Ovary (tissue), 10 donors: ENCODE measurements at places on chromosomes 3 and 15.

DNA sequence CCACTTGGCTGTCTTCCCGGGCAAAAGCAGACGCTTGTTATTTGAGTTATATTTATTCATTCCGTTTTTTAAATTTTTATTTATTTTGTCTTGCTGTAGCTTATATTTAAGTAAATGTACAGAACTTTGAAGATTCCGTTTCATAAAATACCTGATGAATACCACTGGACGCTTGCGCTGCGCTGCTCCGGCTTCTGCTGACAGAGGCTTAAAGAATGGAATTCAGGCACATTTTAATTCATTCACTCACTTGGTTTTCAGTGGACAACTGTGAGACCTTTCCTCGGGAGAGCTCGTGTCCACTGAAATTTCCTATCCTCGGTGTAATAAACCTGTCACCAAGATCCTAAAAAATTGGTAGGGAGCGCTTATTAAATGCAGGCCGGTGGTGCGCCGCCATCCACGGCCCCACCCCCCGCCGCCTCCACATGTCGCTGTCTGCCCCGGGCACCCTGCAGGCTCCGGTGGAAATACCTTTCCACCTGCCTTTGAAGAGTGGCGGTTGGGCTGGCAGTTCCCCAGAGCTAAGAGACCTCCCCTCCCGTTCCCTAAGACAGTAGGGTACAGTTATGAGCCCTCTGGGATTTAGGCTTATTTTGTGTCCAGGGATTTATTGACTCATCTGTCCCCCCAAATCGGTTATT lies 62.5 kb upstream of the UBE2E1 start:
- no peak for DNase-seq

GRCh38 chr3:15204005-15204404 lies 2.0 kb upstream of the CAPN7 start:
- no peak for DNase-seq

GRCh38 chr3:5255404-5256344 lies 68.2 kb downstream of the EDEM1 start:
- DNase-seq: no peak

DNA sequence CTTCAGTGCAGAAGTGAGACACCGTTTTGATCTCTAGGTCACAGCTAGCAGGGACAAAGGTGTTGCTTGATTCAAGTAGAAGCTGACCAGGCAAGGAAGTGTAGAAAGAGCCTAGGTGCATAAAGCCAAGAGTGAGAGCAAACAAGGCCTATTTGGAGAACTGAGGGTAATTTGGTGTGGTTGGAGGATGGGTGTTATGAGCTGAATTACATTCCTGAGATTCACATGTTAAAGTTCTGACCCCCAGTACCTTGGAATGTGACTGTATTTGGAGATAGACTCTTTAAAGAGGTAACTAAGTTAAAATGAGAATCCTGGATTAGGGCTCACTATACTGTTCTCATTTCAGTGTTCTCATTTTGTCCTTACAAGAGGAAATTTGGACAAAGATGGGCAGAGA lies 191.3 kb downstream of the ZMAT3 start:
- DNase-seq: no peak

GRCh38 chr3:28699283-28699682 lies 350.7 kb upstream of the AZI2 start:
- no peak for DNase-seq

DNA sequence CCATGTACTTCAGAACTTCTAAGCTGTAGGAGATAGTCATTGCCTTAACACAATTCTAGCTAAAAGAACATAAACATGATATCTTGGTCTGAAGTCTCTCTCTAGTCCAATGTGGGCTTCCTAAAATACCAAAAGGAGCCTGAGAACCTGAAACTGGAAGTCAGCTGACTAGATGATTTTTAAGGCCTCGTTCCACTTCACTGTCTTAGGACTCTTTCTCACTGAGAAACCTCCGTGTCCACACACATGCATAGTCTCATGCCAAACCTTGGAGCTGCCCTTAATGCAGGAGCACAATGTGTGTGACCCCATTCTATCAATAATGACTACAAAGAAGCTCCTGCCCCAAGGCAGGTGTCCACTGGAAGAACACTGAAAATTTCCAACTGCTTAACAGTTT lies 87.7 kb downstream of the ETFA start:
- DNase-seq: no peak

- DNase-seq: no peak
Measured at GRCh38 chr3:94234177-94234788, 171.4 kb downstream of the NSUN3 start.

DNA sequence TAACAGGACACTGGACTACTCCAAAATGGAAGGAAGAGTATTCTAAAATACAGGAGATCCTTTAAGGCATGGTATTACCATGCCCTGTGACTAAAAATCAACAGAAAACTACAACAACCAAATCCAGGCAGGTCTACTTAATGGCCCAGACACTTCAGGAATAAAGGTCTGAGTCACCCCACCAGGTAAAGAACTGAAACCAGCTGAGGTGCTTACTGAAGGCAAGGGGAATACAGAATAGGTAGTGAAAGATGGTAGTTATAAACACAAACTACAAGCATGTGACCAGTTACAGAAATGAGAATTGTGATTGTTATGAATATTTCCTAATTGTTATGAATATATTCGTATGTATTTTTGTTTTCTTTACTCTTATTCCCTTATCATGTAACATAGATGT lies 13.4 kb downstream of the IFT57 start:
- no peak for DNase-seq

GRCh38 chr15:39974656-39975230 lies 40.8 kb downstream of the EIF2AK4 start:
- no peak for DNase-seq

- DNase-seq: no peak
Measured at GRCh38 chr15:100944244-100944895, 25.2 kb downstream of the LRRK1 start.

DNA sequence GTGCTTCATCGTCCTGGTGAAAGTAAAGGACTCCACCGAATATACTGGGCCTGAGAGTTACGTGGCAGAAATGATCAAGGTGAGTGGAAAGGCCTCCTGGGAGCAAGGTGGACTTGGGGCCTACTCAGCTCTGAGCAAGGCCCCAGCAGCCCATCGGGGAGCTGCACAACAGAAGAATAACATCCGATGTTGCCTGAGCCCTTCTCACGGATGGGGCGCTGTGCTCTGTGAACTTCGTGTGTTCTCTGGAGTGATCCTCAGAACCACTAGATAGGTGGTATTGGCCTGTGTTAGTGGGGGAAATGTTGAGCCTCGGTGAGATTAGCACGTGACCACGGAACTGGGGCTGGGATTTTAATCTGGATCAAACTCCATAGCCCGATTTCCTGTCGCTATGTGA lies 161.1 kb upstream of the BHLHE40 start:
- DNase-seq: no peak

- DNase-seq: no peak
Measured at GRCh38 chr3:101010296-101010695, 17.1 kb upstream of the ABI3BP start.

DNA sequence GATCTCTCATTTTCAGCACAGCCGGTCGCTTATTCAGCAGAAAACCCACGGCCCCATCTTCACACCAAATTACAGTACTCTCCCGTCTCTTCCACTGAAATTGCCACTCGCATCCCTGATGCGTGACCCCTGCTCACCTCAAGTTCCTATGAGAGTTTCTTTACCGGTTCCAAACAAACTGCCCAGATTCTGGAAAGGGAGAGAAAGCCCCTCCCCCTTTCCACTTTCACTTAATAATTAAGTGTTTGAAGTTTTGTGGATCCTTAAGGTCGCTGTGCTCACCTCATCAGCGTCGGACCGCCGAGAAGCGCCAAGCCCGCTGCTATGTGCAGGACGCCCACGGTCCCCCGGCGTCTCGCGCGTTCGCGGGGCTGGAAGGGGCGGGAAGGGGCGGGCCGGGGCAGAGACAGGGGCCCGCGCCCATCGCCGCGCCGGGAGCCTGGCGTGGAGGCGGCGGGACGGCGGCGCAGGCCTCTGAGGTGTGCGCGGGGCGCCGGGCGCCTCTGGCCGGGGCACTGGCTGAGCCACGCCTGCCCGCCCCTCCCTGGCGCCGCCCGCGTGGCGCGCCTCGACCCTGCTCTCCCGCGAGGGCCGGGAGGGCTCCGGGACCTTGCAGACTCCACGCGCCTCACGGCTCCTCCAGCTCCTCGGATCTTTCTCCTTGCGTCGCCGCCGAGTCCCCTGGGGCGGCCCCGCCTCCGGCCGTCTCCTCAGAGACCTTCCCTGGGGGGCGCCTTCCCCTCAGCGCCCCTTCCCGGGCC lies at the start of gene GPR156:
GPR156 (minus strand) TSS at position 476 of the 761 bp plus-strand sequence. CDS start 41,124 bp downstream, outside the sequence.
- DNase-seq: no peak

DNA sequence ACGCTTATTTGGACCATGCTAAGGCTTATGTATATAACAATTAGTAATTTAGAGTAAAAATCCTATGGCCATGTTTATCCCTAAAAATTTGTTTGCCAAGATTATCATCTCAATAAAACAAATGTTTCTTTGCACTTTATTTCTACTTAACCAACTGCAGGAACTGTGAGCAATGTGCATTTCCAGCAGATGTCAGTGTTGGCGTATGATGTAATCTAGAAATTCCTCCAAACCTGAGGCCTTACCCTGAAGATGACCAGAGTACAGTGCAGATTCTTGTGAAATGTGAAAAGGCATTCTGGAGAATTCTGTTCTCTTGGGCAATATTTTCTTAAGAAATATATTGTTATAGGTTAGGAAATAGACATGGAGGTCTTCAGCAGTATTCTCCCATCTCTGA lies 205.9 kb downstream of the MBNL1 start:
- DNase-seq: no peak

GRCh38 chr3:87436781-87437543 lies 160.6 kb upstream of the POU1F1 start:
- DNase-seq: no peak

GRCh38 chr15:31932576-31932975 lies 97.7 kb upstream of the CHRNA7 start:
- no peak for DNase-seq

DNA sequence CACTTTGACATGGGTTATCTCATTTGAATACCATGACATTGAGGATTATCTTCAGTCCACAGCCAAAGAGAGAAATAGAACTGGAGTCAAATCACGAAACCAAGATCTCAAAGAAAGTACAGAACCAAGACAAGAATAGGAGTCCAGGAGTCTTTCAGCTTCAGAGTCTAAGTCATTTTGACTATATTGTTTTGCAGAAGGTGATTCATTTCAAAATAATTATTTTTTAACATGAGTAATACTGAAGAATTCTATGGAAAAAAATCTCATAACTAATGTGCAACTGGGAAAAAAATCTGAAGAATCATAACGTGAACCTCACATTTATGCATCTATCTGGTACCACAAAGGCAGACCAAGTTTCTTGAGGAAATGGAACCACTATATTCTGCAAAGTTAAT lies 60.3 kb downstream of the UBE3A start:
- no peak for DNase-seq

DNA sequence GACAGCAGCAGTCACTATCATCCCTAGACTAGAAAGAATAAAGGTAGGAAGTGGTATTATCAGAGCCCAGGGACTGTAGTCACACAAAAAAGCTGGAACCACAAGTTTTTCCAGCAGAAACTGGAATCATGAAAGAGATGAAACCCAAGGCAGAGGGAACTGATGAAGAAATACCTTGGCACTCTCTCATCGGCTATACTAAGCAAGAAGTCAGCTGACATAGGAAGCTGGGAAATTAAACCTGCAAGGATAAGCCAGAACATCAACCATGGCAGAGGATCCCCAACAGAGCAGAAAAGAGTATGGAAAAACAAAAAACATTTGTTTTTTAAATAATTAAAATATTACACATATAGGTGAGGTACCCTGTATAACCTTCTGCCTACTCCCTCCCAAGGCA lies 86.5 kb downstream of the AQR start:
- DNase-seq: no peak

DNA sequence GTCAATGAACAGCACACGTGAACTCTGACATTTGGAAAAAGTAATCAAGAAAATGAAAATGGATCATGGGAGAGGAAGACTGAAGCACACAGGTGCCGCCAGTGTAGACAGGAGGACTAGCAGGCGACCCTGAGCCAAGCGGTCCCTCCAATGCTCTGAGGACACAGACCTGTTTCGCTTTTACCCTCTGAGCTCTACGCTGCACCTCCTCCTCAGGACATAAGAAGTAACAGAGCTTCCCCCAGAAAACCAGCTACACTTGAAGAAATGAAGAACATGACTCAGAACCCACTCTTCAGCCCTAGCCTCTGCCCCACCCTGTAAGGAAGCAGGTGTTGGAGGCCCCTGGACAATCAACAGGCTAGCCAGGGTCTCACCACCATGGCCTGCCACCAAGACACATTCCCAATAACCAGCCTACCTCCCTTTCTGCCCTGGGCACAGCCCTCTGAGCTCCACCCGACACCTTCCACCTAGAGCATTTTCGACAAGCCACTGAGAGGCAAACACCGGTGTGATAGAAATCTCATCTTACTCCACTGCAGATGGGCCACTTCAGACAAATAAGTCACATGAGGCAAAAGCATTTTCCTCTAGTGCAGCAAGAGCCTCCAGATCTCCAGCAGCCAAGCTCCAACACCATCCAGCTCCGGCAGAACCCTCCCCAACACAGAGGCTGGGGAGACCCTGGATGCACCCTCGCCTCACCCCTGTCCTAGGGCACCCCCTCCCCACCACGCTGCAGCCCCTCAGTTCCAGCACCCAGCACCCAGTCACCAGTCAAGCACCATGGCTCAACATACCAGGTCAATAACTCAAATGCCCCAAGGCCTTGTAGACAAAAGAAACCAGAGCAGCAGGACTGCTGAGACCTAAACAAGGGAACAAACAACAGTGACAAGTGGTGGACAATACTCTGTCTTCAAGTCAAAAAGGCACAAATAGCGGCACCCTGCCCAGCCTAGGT lies 11.4 kb downstream of the FAM174B start:
- no peak for DNase-seq

DNA sequence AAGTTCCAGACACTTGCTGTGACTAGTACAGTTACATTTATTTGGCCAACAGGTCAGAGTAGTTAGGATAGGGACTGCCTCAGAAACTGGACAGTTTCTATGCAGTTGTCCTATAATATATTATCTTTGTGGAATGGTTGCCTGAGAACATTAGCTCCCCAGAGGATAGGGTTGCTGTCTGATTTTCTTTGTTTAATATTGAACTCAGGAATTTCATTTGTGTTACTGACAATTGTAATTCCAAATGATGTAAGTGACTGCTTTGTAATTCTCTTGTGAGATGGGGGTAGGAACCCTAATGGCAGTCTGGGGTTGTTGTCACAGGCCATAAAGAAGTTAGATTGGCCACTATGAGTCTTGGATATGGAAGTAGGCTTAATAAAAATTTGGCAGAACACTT lies 2.2 kb downstream of the NXPE3 start:
- no peak for DNase-seq

DNA sequence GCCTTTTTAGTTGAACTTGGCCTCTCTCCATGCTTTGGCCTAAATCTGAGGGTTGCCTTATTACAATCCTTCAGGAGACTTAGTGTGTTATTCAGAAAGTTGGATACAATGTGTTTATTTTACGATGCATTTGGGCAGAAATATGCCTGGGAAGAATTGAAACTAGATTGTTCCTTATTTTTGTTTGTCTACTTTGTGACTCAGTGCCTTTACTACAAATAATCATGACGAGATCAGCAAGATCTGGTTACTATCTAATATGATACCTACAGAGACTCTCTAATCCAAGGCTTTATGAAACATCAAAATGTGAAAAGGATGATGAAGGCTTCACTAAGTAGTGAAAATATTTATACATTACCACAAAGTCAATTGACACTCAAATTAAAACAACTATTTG lies 82.2 kb downstream of the RBMS3 start:
- DNase-seq: no peak

GRCh38 chr3:100358413-100358812 lies 23.9 kb downstream of the NIT2 start:
- DNase-seq: no peak
